NCI-H187 treated with DMSO at 0.1 percent for 48 hours (cell line): ENCODE measurements at places on chromosomes 7 and 10.

DNA sequence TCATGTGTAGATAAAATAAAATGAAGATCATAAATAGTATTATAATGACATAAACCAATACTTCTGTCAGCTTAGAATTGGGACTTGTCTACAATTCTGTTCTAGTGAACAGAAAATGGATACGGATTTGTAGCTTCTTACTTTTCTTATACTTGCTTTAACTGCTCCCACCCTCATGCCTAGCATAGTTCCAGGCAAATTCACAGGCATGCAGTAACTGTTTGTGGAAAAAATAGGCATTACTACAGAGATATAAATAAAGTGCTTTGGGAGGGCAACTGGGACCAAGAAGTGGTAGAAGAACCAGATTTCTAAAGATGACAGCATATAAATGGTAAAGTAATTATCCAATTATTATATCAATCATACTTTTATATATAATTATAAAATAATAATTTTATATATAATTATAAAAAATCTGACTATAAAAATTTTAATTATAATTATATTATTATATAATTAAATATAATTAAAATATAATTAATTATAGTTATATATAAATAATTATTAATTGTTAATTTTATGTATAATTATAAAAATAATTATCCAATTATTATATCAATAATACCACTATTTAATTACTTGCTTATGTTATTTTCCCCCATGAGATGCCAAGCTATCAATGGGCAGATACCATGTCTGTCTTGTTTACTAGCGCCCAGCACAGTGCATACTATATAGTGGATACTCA lies 144.1 kb downstream of the NOC3L start:
- DNase-seq, result no peak

- no peak for DNase-seq
Measured at GRCh38 chr7:29434380-29434768, 129.3 kb upstream of the PRR15 start.

GRCh38 chr7:152522571-152523067 lies 86.8 kb upstream of the KMT2C start:
- DNase-seq, result no peak

DNA sequence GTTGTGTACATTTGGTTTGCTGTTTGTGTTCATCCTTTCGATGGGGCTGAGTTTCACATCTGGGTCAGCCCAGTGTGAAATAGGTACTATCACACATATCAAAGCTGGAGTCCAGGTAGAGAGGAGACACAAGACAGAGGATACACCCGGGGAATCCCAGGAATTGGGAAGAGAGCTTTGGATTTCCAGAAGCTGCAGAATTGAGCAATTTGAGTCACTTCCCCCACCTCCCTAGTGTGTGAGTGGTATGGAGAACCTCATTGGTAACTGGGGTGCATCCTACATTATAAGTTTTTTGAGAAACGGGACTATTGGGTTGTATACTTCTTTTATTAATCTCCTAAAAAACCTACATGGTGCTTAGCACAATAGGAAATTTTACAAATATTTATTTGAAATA lies 12.1 kb upstream of the PDSS1 start:
- DNase-seq, result no peak

DNA sequence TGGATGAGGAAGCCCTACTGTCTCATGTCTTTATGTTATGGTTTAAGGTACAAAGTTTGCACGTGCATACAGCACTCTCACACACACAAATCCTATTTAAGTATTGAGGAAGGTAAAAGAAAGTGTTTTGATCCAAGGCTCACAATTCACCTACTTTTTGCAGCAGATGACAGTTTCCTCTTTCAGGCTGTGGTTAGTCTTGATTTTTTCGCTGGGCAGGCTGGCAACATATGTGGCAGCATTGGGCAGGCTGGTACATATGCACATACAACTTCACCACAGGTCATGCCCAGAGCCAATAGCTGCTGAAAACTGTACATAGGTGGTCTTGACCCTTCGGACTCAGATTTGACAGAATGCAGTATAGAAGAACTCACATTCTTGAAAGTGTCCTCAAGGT lies 29.1 kb upstream of the SDHAF3 start:
- no peak for DNase-seq

DNA sequence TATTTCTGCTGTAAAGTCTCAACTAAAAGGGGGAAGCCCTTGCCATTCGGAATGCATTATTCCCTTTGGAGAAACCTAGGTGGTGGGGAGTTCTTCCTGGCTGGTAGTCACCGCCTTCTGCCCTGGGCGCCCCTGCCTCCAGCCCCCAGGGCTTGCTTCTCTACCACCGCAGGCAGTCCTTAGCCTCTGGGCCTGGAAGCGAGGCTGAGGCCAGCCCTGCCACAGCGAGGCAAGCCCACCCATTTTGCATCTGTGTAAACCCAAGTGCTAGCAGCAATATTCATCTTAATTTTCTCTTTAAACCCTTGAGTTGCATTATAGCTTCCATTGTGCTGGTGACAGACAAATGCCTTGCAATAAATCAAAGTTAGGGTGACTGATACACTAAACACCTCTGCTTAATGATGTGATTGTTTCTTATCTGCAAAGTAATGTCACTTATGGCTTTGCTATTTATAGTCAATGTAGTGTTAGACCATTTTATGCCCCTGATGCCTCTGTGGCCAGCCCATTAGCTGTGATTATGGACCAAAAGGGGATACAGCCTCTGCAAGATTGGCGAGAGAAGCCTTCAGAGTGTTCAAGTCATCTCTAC lies 26.2 kb upstream of the MGMT start:
- DNase-seq, result no peak

GRCh38 chr7:99112097-99112496 lies 31.8 kb downstream of the SMURF1 start:
- no peak for DNase-seq

GRCh38 chr7:30470163-30470770 lies 8.3 kb downstream of the NOD1 start:
- DNase-seq, result no peak

DNA sequence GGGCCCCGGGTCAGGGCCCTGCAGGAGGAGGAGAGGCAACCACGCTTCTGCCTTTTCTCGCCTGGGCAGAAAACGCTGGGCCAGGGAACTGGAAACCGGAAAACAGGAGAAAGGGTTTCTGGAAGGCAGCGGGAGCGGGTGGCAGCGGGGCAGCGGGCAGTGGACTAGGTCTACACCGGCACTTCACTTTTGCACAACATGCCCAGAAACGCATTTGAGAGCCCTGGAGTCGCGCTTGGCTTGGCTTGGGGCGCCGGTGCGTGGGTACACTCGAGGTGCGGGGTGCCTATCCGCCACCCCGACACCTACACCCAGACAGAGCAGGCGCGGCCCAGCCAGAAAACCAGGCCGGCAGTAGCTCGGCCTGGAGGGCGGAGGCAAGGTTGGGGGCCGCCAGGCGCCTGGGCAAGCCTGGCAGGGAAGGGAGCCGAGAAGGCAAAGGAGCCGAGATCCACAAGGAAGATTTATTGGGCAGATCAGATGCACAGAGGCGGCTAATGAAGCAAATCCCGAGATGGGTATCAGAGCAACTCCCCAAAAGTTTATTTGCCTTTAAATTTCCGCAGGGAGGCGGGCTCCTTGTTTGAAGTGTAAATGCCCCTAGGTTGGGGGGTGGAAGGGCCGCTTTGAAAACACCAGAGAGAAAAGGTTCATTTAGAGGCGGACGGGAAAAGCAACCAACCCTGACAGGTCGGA lies 3.2 kb upstream of the PAX2 start:
- no peak for DNase-seq

DNA sequence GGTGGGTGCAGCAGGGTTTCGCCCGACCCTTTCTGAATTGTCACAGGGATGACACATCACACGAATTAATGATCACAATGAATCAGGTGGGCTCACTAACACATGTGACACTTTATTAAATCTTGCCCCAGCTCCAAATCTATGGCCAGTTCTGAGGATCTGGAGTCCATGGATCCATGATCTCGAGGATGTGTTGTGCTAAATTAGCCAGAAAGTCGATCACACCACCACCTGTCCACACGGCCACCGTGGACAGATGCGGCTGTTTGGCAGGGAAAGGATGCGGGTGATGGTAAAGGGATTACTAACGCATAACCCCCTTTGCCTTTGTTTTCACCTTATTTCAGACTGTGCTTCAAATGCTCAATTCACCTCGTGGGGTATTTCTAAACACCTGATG lies 96.4 kb downstream of the COBL start:
- no peak for DNase-seq

- DNase-seq, result no peak
Measured at GRCh38 chr10:27986821-27987220, 12.1 kb downstream of the ODAD2 start.

DNA sequence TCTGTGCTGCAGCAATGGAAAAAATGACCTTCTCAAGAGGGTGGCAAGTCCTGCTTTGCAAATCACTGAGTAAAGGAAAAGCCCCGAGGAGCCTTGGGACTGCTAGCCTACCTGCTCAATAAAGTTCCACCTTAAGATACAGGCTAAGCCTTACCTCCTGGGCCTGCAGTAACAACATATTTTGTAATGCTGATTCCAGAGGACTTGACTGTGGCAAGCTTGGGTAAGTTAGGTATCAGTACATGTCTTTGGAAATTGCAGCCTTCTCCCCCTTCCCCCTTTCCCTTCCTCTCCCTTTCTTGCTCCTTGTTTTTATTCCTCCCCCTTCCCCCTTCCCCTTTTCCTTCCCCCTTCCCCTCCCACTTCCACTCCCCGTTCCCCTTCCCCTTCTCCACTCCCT lies 126.2 kb downstream of the SORCS3 start:
- no peak for DNase-seq

DNA sequence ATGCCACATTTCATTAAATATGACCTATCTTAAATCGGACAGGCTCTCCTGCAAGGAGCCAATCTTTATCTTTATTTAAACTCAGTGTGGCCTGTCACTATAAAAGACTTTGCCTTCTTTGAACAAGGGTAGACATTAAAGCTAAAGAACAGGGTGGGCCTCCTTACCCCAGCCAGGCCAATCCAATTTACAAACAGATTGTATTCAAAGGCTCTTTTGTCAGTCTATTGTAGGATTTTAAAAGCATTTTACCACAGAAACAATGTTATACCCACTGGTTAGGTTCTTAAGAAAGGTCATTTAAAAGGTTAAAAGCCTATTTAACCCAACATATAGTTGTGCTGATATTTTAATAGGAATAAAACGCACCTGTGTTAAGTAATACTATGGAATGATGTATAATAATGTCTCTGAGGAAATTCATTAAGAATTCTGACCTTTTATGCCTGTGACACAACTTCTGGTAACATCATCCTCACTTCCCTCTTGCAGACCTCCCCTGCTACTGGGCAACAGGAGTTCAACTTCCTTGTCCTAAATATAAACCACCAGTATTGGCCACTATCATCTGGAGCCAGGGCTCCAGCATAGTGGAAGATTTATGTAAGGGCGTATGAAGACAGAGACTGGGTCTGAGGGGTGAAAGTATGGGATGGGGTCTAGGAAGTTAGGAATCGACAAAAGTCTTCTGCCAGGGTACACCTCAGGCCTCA lies 32.5 kb downstream of the MTERF1 start:
- DNase-seq, result no peak

DNA sequence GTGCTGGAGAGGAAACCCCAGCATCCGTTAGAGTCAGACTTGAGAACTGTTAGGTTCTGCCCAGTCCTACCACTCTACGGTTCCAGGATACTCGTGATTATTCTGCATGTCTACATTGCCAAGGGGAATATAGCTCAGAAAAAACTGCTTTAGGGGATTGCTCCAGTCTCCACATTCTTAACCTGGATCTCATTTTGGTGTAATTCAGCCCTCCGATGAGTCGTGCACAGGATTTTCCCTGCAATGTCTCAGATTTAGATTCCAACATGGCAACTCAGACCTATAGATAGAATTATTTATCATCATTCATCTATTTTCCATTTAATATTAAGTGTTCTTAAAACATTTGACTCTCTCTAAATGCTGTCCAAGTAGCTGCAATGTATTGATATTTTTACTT lies 121.1 kb upstream of the ZEB1 start:
- DNase-seq, result no peak

DNA sequence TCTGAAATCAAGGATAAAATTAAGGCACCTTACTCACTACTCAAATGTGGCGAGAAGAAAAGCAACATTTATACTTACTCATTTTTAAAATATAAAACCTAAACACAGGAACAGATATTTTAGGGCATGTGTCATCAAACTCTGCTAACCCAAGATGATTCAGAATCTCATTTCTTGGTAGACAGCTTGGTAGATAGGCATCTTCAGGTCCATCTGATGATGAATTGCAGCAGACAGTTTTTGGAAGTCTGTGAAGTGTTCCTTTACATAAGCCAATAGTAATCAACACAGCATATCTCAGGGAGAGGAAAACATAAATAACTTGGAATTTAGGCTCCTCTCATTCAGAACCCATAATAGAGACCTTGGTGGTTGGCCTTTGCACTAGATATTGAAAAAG lies 3.4 kb downstream of the HIPK2 start:
- DNase-seq, result no peak

DNA sequence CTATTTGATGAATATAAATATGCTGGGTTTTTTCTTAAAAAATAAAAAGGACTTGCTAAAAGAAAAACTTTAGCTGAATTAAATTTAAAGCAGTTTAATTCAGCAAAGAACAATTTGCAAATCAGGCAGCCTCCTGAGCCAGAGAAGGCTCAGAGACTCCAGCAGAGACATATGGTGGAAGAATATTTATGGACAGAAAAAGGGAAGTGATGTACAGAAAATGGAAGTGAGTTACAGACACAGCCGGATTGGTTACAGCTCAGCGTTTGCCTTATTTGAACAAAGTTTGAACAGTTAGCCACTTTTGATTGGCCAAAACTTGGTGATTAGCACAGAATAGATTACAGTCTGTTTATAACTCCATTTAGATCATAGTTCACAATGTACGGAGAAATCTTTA lies 110.3 kb downstream of the GAD2 start:
- DNase-seq, result no peak

DNA sequence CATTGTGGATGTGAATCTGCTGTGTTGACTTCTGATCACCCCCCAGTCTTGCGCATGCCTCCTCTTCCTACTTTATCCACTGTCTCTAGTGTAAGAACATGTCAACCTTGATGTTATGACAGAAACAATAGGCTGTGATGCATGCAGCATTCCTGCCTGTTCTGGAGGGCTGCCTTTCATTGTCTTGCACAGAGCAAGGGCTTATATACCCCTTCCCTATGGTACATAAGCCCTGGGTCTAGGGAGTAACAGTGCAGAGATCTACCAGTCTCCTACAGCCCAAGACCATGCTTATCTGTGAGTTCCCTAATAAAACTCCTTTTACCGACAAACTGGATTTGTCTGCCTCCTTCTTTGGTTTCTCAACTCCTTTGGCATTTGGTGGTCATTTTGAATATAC lies 177.0 kb upstream of the STK17A start:
- DNase-seq, result no peak

DNA sequence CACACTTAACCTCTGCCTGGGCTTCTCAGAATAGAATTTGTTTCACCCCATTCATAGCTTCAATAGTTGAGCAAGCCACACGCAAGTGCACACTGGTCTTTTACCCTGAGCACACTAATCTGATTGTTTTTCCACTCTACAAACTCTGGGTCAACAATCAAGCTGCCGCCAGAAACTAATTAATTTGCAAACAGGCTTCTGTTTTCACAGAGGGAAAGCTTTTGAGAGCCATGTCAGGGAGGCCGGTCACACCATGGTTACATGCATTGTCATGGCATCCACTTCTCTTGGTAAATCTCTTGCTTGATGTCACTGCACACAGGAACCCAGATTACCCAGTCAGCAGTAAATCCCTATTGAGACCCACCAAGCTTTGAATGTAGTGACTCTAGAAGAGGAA lies 154.2 kb downstream of the SEMA3A start:
- DNase-seq, result no peak

- no peak for DNase-seq
Measured at GRCh38 chr10:114520453-114520852, 116.2 kb upstream of the AFAP1L2 start.
